Epithelial cell of proximal tubule (primary cell): ENCODE measurements at places on chromosomes 7 and 10. TPM values are rescaled to one million over a fixed set of nuclear protein-coding genes. Genes with fewer than 3 reads are reported as not detected.

DNA sequence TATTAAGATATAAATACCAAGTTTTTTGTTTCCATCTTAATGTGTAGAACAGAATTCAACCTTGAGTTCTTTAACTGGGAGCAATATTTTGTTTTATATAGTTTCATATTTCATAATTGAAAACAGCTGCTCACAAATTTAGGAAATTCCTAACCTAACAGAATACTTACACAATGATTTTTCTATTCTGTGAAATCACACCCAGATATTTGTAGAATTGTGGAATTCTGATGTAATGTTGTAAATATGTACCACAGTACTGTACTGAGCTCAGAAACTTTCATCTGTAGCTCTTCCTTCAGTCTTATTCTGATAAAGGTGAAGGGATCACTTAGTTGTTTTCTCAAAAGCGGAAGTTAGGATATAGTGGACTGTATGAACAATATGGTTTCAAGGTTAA, 143.4 kb upstream of the GLI3 start:
- DNase-seq = no peak

DNA sequence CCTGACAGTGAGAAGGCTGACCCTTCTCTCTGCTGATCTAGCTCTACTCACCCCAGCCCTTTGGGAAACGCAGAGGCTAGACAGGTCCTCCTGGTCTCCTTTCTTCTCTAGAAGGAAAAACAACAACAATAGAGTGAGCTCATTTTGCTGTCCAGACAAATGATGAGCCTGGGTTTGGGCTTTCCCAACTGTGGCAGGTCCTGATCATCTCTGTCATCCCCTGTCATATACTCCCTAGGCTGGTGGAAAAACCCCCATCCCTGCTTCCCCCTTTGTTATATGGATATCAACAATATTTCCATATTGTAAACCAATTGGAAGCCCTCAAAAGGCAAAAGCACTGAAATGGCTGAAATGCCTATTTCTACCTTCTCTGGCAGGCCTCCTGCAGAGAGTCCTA, 9.2 kb upstream of the DDIT4 start:
- DNase-seq = no peak

Gene RPEL1
- total RNA-seq = 0.06 and 0.07 TPM in 2 replicates

Gene STAM
- 21.6 and 22.0 TPM in 2 replicates for total RNA-seq

Gene KIF11
- total RNA-seq = 36.5 and 40.6 TPM in 2 replicates

GRCh38 chr10:124688889-124689670, 55.1 kb downstream of the FAM53B start:
- DNase-seq = no peak

GRCh38 chr10:132447446-132448247, 50.6 kb downstream of the PWWP2B start:
- DNase-seq = no peak

Gene C10orf71
- total RNA-seq = not detected in 2 replicates

Gene PGAM2
- not detected in 2 replicates for total RNA-seq

Gene DOCK1
- 24.3 and 31.9 TPM in 2 replicates for total RNA-seq

Gene RNF32
- total RNA-seq = 0.35 and 0.36 TPM in 2 replicates

Gene MSMB
- not detected in 2 replicates for total RNA-seq

Gene KNDC1
- 0.06 and 0.65 TPM in 2 replicates for total RNA-seq

Gene FGFBP3
- total RNA-seq = 0.12 and 1.2 TPM in 2 replicates

GRCh38 chr10:83233691-83234090, 905.6 kb upstream of the GHITM start:
- no peak for DNase-seq

DNA sequence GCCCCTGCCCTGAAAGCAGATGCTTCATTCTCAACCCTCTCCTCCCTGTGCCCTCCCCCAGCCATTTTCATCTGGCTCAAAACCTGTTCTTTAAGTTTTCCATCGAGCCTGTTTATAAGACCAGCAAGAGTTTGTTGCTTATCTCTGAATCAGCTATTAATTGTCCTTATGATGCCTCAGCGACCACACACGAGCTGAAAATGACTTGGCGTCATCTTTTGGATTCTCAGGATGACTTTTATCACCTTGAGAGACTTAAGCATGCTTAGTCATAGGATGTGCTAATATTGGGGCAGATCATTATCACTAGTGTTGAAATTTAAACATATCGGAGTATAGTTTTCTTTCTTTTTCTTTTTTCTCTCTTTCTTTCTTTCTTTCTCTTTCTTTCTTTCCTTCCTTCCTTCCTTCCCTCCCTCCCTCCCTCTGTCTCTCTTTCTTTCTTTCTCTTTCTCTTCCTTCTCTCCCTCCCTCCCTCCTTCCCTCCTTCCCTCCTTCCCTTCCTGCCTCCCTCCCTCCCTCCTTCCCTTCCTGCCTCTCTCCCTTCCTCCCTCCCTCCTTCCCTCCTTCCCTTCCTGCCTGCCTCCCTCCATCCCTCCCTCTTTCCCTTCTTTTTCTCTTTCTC, 184.5 kb downstream of the PHTF2 start:
- no peak for DNase-seq

- no peak for DNase-seq
Measured at GRCh38 chr10:29104661-29105399, 184.0 kb upstream of the LYZL1 start.

DNA sequence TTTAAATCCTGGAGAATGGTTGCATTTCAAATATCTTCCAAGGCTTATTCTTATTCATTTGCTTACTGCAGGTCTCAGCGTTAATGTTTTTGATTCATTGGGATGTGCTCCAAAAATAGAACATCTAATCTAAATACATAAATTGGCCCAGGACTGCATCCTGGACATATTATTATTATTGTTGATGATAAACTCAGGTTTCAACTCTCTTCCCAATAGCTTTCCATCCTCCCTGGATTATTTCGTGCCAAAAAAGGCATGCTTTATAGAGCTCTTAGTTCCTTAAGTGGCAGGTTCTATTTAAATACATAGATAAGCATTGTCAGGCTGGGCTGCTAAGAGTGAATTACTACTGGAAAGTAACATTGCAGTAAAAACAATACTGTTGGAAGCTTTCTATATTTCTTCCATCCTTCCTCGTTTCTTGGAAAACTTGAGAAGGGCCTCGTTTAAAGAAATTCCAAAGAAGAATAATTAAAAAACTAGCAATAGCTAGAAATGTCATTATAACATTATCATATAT, 14.7 kb upstream of the PRKAR2B start:
- DNase-seq = no peak

GRCh38 chr10:7258948-7259523, 151.8 kb downstream of the SFMBT2 start:
- DNase-seq = no peak

Gene SLC39A12
- total RNA-seq = not detected in 2 replicates

Gene SPDYE1
- not detected in 2 replicates for total RNA-seq

Gene SVOPL
- total RNA-seq = not detected in 2 replicates

- DNase-seq = no peak
Measured at GRCh38 chr7:37901890-37902524, 14.6 kb downstream of the SFRP4 start.

DNA sequence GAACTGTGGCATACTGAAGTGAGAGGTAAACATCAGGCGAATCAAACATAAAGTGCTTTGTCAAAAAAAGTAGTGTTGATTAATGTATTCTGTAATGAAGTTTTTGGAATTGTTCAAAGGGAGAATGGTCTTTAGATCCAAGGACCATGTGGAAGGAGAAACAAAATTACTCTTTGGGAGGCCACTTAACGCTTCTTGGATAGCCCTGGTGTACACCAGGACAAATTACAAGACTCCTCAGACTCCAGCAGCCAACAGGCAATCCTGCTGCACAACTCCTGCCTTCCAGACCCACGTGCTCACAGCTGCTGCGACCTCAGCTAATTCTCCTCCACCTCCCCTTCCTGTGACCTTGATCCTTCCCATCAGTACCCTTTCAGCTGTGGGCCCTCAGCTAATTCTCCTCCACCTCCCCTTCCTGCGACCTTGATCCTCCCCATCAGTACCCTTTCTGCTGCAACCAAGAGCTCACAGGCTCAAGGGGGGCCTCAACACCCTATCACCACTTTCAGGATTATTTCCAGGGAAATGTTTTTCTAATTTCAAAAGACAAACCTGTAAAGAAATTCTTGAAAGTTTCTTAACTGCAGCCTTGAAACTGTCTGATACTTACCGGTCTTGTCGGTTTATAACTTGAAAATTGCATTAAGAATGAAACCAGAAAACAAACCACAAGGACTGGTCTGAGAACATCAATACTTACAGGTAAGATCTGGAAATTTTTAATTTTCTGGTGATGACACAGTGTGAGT, 29.7 kb upstream of the DDC start:
- no peak for DNase-seq

DNA sequence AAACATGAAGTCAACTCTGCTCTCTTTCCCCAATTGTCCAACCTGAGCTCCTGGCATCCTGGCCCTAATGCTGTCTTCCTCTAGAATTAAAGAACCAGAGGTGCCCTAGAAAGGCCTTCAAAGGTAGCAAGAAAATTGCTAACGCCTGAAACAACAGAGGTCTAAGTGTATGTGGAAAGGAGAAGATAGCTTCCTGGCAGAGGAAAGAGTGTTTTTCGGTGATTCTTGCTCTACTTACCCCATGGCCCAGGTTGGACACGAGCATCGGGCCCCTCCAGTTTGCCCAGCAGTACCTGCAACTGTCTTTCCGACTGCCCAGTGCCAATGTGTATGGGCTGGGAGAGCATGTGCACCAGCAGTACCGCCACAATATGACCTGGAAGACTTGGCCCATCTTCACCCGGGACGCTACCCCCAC, 22.2 kb downstream of the MGAM2 start:
- DNase-seq = no peak

GRCh38 chr7:44565097-44565794, 8.5 kb downstream of the DDX56 start:
- DNase-seq = no peak

Gene TRIM50
- not detected in 2 replicates for total RNA-seq

Gene POLR2J
- total RNA-seq = 32.8 and 47.4 TPM in 2 replicates

Gene SUV39H2
- 16.5 and 26.8 TPM in 2 replicates for total RNA-seq
